ENCODE measurements at places on chromosomes 1 and 21.

DNA sequence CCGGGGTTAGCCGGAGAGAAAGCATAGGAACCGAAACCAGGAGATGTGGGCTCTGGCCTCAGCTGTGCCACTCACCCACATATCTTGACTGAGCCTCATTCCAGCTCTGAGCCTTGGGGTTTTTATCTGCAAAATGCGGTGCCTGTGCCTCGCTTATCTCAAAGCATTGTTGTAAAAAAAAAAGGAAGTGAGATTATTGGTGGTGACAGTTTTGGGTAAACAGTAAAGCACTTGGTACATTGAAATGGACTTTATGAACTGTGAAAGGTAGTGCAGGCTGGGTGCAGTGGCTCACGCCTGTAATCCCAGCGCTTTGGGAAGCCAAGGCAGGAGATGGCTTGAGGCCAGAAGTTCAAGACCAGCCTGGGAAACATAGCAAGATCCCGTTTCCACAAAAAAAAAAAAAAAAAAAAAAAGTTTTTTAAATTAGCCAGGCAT is 3.8 kb downstream of the PTAFR start:
- DNase-seq = no peak

- no peak for DNase-seq
Observed at GRCh38 chr1:212640223-212640878, 31.8 kb downstream of the ATF3 start.

GRCh38 chr21:29939104-29939923 is 482 bp downstream of the GRIK1 start:
- DNase-seq = no peak

DNA sequence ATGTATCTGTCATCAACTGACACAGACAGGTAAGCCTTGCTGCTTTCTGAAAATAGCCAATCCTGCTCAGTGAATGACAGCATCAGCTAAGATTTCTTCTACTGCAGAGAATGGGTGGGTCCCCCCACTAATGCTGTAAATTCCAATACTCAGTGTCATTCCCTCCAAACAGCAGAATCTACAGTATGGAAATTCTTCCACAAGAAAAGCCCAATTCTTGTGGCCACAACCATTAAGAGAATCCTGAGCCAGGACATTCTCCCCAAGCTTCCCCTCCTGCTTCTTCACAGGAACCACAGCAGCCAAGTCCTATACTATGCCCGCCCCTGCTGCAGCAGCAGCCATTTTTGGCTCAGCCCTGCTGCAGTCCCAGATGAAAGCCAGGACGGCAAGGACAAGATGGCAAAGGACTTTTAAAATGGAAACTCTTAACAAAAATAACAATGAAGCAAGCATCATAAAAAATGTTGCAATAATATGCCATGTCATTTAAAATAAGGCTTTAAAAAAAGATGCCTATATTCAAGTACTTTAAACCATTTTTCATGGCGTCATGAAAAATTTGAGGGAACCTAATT is 26.8 kb downstream of the EIF4G3 start:
- DNase-seq = no peak

- no peak for DNase-seq
Observed at GRCh38 chr1:152251391-152251790, 27.4 kb upstream of the HRNR start.

DNA sequence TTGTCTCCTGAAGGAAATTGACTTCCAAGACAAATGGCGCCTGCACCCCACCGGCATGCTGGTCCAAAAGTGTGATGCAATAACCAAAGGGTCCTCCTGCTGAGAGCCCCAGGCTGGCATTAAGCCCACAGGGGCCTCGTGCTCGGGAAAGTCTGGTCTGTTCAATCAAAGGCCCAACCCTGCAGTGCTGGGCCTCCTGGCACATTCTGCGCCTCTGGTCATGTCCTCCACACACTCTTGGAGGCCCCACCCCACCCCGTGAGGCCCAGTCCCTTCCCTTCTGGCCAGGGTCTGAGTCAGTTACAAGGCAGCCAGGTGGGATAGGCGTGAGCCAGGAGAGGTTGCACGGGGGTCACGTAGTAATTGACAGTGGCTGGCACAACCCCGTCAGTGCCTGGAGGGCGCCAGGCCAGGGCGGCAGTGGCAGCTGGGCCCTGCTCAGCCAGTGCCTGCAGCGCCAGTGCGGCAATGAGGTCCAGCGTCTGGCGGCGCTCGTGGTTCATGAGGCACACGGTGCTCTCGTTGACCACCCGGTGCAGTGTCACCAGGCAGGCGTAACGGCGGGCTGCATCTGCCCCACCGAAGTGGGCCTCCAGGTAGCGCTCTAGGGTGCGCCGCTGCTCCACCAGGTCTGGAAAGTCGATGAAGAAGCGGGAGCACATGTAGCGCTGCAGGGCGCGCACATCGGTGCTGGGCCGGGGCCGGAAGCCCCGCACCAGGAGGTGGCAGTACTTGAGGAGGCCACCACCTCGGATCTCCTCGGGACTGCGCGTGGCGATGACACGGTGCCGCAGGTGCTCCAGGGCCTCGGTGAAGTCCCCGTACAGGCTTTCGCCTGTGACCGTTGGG is 6.8 kb downstream of the TENT5B start:
- no peak for DNase-seq

- no peak for DNase-seq
Observed at GRCh38 chr21:44579833-44580144, 615 bp downstream of the KRTAP10-5 start.

- DNase-seq = no peak
Observed at GRCh38 chr1:187153047-187153446, 324.3 kb downstream of the PLA2G4A start.

All from activated naive CD4-positive, alpha-beta T cell treated with anti-CD3 and anti-CD28 coated beads, Interleukin-2, amount 50 U/mL, for 16 hours (primary cell).